ENCODE measurements at places on chromosomes 2 and 18. TPM values are rescaled to one million over a fixed set of nuclear protein-coding genes. Genes with fewer than 3 reads are reported as not detected.
A peak's percentile ranks its signal among the peaks of the same experiment; 100 is the strongest.

SATB2 gene
- total RNA-seq = 3.0 TPM

MALL gene
- total RNA-seq = 40.9 TPM

C2orf80 gene
- not detected for total RNA-seq

DYNAP gene
- total RNA-seq = not detected

LYPD1 gene
- 1.4 TPM for total RNA-seq

DNA sequence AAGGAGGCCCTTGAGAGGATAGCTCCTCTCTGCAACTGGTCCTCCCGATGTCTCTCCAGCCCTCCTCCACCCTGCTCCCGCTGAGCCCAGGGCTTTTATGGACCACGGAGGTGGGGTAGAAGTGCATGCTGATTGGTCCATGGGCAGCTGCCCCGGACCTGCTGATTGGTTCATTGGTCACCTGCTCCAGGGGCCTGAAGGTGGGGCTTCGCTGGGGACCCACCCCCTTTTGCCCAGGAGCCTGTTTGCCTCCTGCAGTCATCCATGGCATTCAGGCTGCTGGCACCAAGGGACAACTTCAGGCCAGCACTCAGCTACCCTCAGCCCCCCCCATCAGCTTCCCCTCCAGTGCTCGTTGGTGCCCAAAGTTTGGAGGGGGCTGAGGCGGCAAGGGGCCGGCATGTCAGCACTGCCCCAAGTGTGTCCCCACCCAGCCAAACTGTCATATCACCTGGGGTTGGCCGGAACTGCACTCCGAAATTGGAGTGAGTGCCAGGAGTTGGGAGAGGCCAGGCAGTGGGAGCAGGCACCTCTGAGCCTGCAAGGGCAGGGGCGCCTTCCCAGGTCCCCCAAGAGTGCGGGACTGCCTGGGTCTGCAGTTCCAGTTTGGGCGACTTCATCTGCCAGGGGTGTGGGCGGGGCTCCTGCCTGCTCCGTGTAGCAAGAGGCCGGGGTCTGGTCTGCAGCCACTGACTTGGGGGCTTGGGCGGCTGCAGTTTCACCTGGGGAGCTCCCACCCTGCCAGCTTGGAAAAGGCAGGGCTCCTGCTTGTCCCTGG lies 288.9 kb downstream of the RDH14 start:
- H3K27ac ChIP-seq = no peak overlapping the region
- no peaks in the 10 kb centered on the region for H3K36me3 ChIP-seq
- H3K27me3 ChIP-seq = no peaks in the 10 kb centered on the region
- H3K4me3 ChIP-seq = no peak overlapping the region
- no peak for DNase-seq
- H3K4me1 ChIP-seq = no peaks in the 10 kb centered on the region

GRCh38 chr2:214808981-214809750 lies at the start of gene BARD1:
TSS of gene BARD1 (minus strand) at chr2:214809683. CDS start at chr2:214809569, 114 bp downstream.
- no peaks in the 10 kb centered on the region for H3K36me3 ChIP-seq
- H3K27me3 ChIP-seq = no peaks in the 10 kb centered on the region
- DNase-seq = peak; percentile 88
- H3K27ac ChIP-seq = peak within 1 kb of the TSS; percentile 94
- H3K4me1 ChIP-seq = peaks cover 24% of the 10 kb centered on the region

DNA sequence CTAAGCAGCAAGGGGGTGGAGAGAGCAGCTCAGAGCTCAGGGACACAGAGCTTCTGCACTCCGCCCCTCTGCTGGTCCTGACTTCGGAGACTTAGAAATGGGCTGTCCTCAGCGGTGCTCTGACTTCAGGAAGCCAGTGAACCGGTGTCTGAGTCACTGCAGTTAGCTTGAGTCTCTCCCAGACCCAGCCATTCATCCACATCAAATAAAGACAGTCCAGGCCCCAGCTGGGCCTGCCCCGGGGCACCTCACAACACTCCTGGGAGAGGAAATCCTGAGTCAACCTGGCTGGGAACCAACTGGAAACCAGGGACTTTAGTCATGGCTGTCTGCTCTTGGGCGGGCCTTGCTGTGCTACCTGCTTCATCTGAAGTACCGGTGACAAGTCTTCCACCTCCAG lies 5.4 kb upstream of the ITGB6 start:
- no peaks in the 10 kb centered on the region for H3K27me3 ChIP-seq
- H3K4me1 ChIP-seq = peaks cover 25% of the 10 kb centered on the region
- peak overlapping the region; percentile 58 for H3K27ac ChIP-seq
- H3K36me3 ChIP-seq = no peaks in the 10 kb centered on the region
- DNase-seq = peak; percentile 77

- H3K4me1 ChIP-seq = no peaks in the 10 kb centered on the region
- H3K4me3 ChIP-seq = no peak overlapping the region
- peaks cover 27% of the 10 kb centered on the region for H3K36me3 ChIP-seq
- H3K27ac ChIP-seq = no peak overlapping the region
- no peak for DNase-seq
Observed at GRCh38 chr2:99198103-99198841, 17.3 kb downstream of the MRPL30 start.

DNA sequence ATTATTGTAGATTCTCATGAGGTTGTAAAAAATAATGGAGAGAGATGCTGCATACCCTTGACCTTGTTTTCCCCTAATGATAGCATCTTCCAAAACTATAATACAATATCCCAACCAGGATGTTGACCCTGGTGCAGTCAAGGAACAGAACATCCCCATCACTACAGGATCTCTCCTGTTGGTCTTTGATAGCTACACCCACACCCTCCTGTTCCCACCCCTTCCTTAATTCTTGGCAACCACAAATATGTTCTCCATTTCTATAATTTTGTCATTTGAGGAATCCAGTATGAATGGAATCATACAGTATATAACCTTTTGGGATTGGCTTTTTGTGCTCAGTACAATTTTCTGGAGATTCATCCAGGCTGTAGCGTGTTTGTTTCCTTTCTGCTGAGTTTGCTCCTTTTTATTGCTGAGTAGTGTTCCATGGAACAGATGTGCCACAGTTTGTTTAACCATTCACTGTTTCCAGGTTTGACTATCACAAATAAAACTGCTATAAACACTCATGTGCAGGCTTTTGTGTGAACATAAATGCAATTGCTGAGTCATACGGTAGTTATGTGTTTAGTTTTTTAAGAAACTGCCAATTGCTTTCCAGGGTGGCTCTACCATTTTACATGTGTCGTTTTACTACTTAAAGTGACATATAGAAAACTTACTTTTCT lies 22.2 kb downstream of the MCFD2 start:
- peak; percentile 8 for DNase-seq
- H3K4me1 ChIP-seq = peaks cover 8% of the 10 kb centered on the region
- no peak overlapping the region for H3K4me3 ChIP-seq
- H3K27ac ChIP-seq = no peak overlapping the region
- no peaks in the 10 kb centered on the region for H3K36me3 ChIP-seq
- no peaks in the 10 kb centered on the region for H3K27me3 ChIP-seq

GRCh38 chr2:84924173-84925106 lies 19.0 kb downstream of the TMSB10 start:
- DNase-seq = peak; percentile 52
- no peaks in the 10 kb centered on the region for H3K36me3 ChIP-seq
- H3K4me3 ChIP-seq = no peak overlapping the region

DNA sequence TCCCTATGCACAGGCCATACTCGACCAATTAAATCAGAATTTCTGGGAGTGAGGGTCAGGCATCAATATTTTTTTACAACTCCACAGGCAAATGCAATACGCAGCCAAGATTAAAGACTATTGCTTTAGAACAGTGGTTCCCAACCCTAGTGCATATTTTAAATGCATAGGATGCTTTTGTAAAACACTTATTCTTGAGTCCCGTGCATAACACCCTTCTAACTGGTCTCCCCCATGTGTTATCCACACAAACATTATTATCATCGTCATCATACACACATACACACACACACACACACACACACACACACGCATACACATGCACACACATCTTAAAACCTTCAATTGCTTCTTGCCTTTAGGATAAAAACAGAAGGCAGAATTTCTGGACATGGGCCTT lies 145.0 kb upstream of the PELI1 start:
- no peaks in the 10 kb centered on the region for H3K27me3 ChIP-seq
- H3K4me1 ChIP-seq = peaks cover 1% of the 10 kb centered on the region
- H3K36me3 ChIP-seq = no peaks in the 10 kb centered on the region
- H3K4me3 ChIP-seq = no peak overlapping the region
- H3K27ac ChIP-seq = peak overlapping the region; percentile 19

GRCh38 chr2:48346124-48346536 lies 183.8 kb upstream of the STON1 start:
- no peak overlapping the region for H3K4me3 ChIP-seq
- H3K27me3 ChIP-seq = no peaks in the 10 kb centered on the region

DNA sequence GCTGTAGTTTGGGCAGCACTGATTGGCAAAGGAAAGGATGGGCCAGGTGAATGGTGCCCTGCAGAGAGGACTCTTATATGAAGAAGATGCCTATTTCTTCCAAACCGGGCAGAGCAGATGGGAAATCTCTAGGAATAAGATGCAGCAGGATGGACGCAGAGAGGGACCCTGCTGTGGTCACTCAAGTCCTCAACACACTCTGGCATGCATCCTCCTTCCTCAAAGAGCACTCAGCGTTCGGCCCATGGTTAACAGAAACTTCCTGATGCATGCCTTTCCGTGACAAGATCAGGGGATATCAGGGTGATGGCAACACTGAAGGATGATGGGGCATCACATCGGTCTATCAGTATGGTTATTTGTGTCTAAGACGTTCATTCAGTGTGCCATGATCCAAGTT lies 232.7 kb downstream of the TTC32 start:
- no peak overlapping the region for H3K27ac ChIP-seq
- no peak for DNase-seq
- no peak overlapping the region for H3K4me3 ChIP-seq

GRCh38 chr2:64478502-64479230 lies 24.7 kb downstream of the LGALSL start:
- H3K27me3 ChIP-seq = no peaks in the 10 kb centered on the region
- no peak overlapping the region for H3K4me3 ChIP-seq

GRCh38 chr2:28869494-28870145 lies 489 bp downstream of the TRMT61B start:
- peaks cover 31% of the 10 kb centered on the region for H3K4me1 ChIP-seq
- peak overlapping the region; percentile 99 for H3K4me3 ChIP-seq
- DNase-seq = peak; percentile 27
- H3K27me3 ChIP-seq = no peaks in the 10 kb centered on the region

GRCh38 chr2:102514061-102514785 lies 41.2 kb downstream of the SLC9A4 start:
- DNase-seq = no peak
- no peak overlapping the region for H3K27ac ChIP-seq
- H3K4me3 ChIP-seq = no peak overlapping the region

DNA sequence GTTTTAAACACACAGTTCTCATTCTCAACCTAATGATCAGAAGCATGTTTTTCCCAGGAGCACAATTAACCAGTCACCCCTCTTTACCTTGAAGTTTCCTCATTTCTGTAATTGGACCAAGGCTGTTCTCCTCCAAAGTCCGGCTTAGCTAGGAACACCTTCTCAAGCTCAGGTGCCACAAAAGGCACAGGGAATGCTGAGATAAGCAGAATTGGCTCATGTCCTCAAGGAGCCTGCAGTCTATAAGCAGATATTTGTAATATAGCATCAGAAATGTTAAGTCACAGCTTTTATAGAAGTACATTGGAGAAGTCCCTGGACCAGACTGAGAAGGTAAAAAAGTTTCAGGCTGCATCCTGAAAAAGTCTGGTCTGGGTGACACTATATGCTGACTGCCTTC lies 20.7 kb downstream of the OSR1 start:
- H3K27ac ChIP-seq = no peak overlapping the region
- H3K4me1 ChIP-seq = no peaks in the 10 kb centered on the region
- DNase-seq = no peak
- H3K4me3 ChIP-seq = no peak overlapping the region
- H3K27me3 ChIP-seq = no peaks in the 10 kb centered on the region
- no peaks in the 10 kb centered on the region for H3K36me3 ChIP-seq

GRCh38 chr18:9413576-9413975 lies 61.7 kb upstream of the RALBP1 start:
- DNase-seq = no peak
- no peaks in the 10 kb centered on the region for H3K36me3 ChIP-seq
- H3K27ac ChIP-seq = no peak overlapping the region
- no peaks in the 10 kb centered on the region for H3K27me3 ChIP-seq
- H3K4me3 ChIP-seq = no peak overlapping the region
- no peaks in the 10 kb centered on the region for H3K4me1 ChIP-seq

DNA sequence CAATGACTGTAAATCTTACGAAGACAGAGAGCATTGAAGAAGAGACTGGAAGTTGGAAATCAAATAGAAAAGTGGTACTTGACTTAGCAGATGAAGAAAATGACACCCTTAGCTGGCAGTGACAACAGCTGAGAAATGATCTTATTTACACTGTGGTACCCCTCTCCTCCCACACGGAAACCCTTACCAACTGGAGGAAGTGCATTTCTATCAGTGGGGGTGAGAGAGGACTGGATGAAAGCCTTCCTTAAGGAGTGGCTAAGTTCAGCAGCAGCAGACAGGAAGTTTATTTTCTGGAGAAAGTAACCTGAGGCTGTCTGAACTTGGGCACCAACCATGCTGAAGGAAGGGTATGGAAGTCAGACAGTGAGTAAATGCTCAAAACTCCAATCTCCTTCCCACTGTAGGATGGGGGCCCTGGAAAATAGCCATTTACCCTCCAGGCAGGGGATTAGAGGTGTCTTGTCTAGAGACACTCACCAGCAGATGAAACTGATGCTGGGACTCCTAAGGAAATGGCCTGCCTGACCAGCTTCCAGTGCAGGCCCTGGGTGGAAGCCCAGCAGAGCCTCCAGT lies 160.2 kb upstream of the NCK2 start:
- no peak overlapping the region for H3K4me3 ChIP-seq
- DNase-seq = no peak
- H3K4me1 ChIP-seq = no peaks in the 10 kb centered on the region
- no peaks in the 10 kb centered on the region for H3K27me3 ChIP-seq
- no peaks in the 10 kb centered on the region for H3K36me3 ChIP-seq

- DNase-seq = no peak
- peaks cover 4% of the 10 kb centered on the region for H3K4me1 ChIP-seq
Observed at GRCh38 chr2:204183608-204184007, 247.0 kb downstream of the ICOS start.
